Spleen (tissue), 13 donors: ENCODE measurements at places on chromosomes 3 and 15. TPM values are rescaled to one million over a fixed set of nuclear protein-coding genes. Genes with fewer than 3 reads are reported as not detected.

Gene FSTL1
- 115 TPM for total RNA-seq

Gene NR2C2
- 56.9 TPM for total RNA-seq

Gene IMPG2
- 1.2 TPM for total RNA-seq

Gene GDPGP1
- total RNA-seq: 9.7 TPM

Gene CPLX3
- total RNA-seq: 17.7 TPM

Gene FANCD2OS
- total RNA-seq: not detected

Gene DUOX1
- not detected for total RNA-seq

Gene PPIB
- total RNA-seq: 314 TPM

Gene TMOD2
- total RNA-seq: 21.1 TPM

Gene TMEM40
- total RNA-seq: 3.8 TPM

Gene SERPINI1
- 6.4 TPM for total RNA-seq

Gene SLC38A3
- not detected for total RNA-seq

Gene TBC1D23
- 51.0 TPM for total RNA-seq

Gene ESYT3
- total RNA-seq: not detected

Gene PRRT3
- total RNA-seq: 1.9 TPM

Gene AADACL2
- not detected for total RNA-seq

Gene KLHL6
- 31.4 TPM for total RNA-seq

Gene SYNPR
- total RNA-seq: not detected

Gene CCDC80
- 32.3 TPM for total RNA-seq

Gene THSD4
- 11.3 TPM for total RNA-seq

Gene TGM4
- not detected for total RNA-seq

Gene ST8SIA2
- not detected for total RNA-seq

Gene PML
- 114 TPM for total RNA-seq

Gene SERPINI2
- total RNA-seq: not detected

Gene THAP10
- total RNA-seq: 1.4 TPM

Gene PPP2R3A
- 5.9 TPM for total RNA-seq

Gene CCDC54
- not detected for total RNA-seq

Gene EFCC1
- 3.7 TPM for total RNA-seq

Gene SI
- not detected for total RNA-seq

Gene KLF15
- total RNA-seq: 0.57 TPM

Gene DUOXA1
- total RNA-seq: not detected
